ENCODE measurements at places on chromosomes 7 and 10. TPM values are rescaled to one million over a fixed set of nuclear protein-coding genes. Genes with fewer than 3 reads are reported as not detected.

CYP2C8 gene
- 0.92 TPM for total RNA-seq

ELFN1 gene
- total RNA-seq: 1.4 TPM

PLEKHS1 gene
- 7.0 TPM for total RNA-seq

LRRTM3 gene
- not detected for total RNA-seq

NUDT13 gene
- total RNA-seq: 2.8 TPM

PPRC1 gene
- 32.7 TPM for total RNA-seq

PSPH gene
- 11.8 TPM for total RNA-seq

GNAT3 gene
- total RNA-seq: not detected

RARRES2 gene
- 144 TPM for total RNA-seq

DLX6 gene
- not detected for total RNA-seq

TFR2 gene
- total RNA-seq: 0.35 TPM

ATG9B gene
- 0.38 TPM for total RNA-seq

ANKRD22 gene
- 0.71 TPM for total RNA-seq

KIAA1549 gene
- 5.3 TPM for total RNA-seq

LRRC18 gene
- 3.3 TPM for total RNA-seq

CPXM2 gene
- 6.3 TPM for total RNA-seq

C7orf57 gene
- 1.6 TPM for total RNA-seq

GIMAP8 gene
- total RNA-seq: 44.4 TPM

HHEX gene
- 19.5 TPM for total RNA-seq

TUBB8 gene
- total RNA-seq: 0.38 TPM

CTNNA3 gene
- not detected for total RNA-seq

HOXA10 gene
- 0.38 TPM for total RNA-seq

PON2 gene
- total RNA-seq: 168 TPM

HDAC9 gene
- 14.3 TPM for total RNA-seq

LIPJ gene
- 0.09 TPM for total RNA-seq

IQUB gene
- total RNA-seq: 3.2 TPM

KLHDC10 gene
- 34.2 TPM for total RNA-seq

ARL5B gene
- 10.6 TPM for total RNA-seq

SEMA3D gene
- total RNA-seq: 8.0 TPM

DGKI gene
- total RNA-seq: 0.09 TPM

PAPOLB gene
- 0.24 TPM for total RNA-seq

PHKG1 gene
- total RNA-seq: 1.1 TPM

OPALIN gene
- not detected for total RNA-seq

FAM25C gene
- total RNA-seq: not detected

GBF1 gene
- total RNA-seq: 40.3 TPM

GHRHR gene
- total RNA-seq: not detected

STEAP1B gene
- 1.5 TPM for total RNA-seq

EBLN1 gene
- total RNA-seq: not detected

CYP26A1 gene
- total RNA-seq: not detected

SH2D4B gene
- 1.4 TPM for total RNA-seq

LIPK gene
- not detected for total RNA-seq

PRPS1L1 gene
- total RNA-seq: not detected

CYP3A7 gene
- total RNA-seq: 0.21 TPM

CYTH3 gene
- total RNA-seq: 26.1 TPM

EVX1 gene
- total RNA-seq: not detected

ANKRD30A gene
- total RNA-seq: not detected

FZD1 gene
- 20.1 TPM for total RNA-seq

BMPR1A gene
- total RNA-seq: 37.0 TPM

CAV2 gene
- total RNA-seq: 143 TPM

ADAMTS14 gene
- total RNA-seq: 0.53 TPM

FBXO24 gene
- 0.74 TPM for total RNA-seq

TMEM196 gene
- total RNA-seq: not detected

ANXA8L1 gene
- total RNA-seq: 15.7 TPM

CLDN3 gene
- total RNA-seq: 12.8 TPM

All from lower lobe of right lung (tissue), 2 donors.